ENCODE measurements at places on chromosomes 5 and 9. TPM values are rescaled to one million over a fixed set of nuclear protein-coding genes. Genes with fewer than 3 reads are reported as not detected.

Gene HSD17B3
- total RNA-seq = not detected

Gene IFNB1
- total RNA-seq = not detected

Gene KIAA0825
- total RNA-seq = 12.3 TPM

Gene IL17B
- total RNA-seq = not detected

Gene WHRN
- total RNA-seq = 2.2 TPM

Gene ITK
- total RNA-seq = not detected

Gene PCDHB5
- 1.2 TPM for total RNA-seq

Gene GARIN3
- not detected for total RNA-seq

Gene SHROOM1
- total RNA-seq = 14.7 TPM

Gene SARDH
- total RNA-seq = 1.9 TPM

Gene FRRS1L
- 1.9 TPM for total RNA-seq

Gene HINT2
- 11.4 TPM for total RNA-seq

Gene SOWAHA
- total RNA-seq = not detected

Gene CDKN2A
- 17.2 TPM for total RNA-seq

Gene ANKRD20A1
- not detected for total RNA-seq

Gene PGM5
- total RNA-seq = 0.85 TPM

Gene SHOC1
- total RNA-seq = not detected

Gene PCSK1
- total RNA-seq = 0.36 TPM

Gene TXNDC8
- total RNA-seq = not detected
